Cerebellar nuclear complex (tissue), 1 donor: ENCODE measurements at places on chromosomes 13 and 19.

GRCh38 chr19:39807846-39808364, 26.1 kb downstream of the DYRK1B start:
- DNase-seq, result no peak

GRCh38 chr19:45250832-45251451, at the start of gene MARK4:
Gene MARK4 (plus strand): TSS chr19:45251271. CDS start chr19:45251589, 318 bp downstream.
- no peak for DNase-seq

DNA sequence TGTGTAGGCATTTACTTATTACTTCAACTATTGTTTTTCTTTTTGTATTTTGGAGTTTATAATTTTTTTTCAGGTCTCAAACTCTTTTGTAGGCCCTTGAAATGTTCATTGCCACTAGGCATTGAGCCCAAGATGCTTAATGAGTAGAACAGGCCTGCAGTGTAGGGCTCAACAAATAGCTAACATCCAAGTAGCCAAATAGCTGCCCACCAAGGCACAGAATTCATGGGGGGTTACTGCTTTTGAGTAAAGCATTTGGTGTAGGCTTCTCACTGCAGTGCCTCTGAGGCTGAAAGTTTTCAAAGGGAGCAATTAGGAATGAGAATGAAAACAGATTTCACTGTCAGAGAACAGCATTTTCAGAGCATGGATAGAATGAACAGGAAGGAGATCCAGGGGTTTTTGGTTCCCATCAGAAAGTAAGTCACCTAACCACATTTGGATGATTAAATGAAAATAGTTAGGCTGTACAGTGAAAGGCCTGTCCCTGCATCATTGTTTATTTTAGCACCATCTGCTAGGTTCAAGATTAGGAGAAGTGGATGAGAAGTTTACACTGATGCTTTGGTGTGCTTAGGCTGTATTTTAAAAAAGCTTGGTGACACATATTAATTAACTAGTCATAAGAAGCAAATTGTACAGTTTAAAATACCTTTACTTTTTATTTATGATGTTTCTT, 61.0 kb downstream of the EDNRB start:
- DNase-seq, result no peak

GRCh38 chr13:26878438-26878837, 117.9 kb upstream of the GPR12 start:
- DNase-seq, result no peak

- DNase-seq, result no peak
Measured at GRCh38 chr19:46460981-46461380, 10.4 kb downstream of the PNMA8A start.

- DNase-seq, result no peak
Measured at GRCh38 chr19:9531933-9532332, 6.5 kb downstream of the ZNF426 start.

DNA sequence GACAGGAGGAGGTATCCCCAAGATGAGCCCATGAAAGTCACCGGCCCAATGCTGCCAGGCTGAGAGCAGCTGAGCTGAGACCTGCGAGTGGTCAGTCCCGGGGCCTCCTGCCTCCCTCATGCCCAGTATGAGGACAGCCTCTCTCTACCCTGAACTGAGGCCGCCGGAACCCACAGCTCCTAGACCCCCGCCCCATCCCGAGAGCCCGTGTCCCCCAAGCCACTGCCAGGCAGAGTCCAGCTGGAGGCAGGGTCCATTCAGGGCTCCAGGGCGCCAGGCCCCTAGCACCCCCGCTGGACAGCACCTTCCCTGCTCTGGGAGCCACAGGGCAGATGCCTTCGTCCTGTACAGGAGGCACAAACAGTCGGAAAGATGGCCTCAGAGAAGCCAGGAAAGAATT, 38.7 kb downstream of the MLLT1 start:
- DNase-seq, result no peak

- DNase-seq, result peak; percentile 30
Measured at GRCh38 chr19:5078666-5079065, 109.8 kb downstream of the KDM4B start.

- DNase-seq, result no peak
Measured at GRCh38 chr13:37306778-37307544, 201.5 kb upstream of the CSNK1A1L start.
